Mucosa of descending colon (tissue), 3 donors: ENCODE measurements at places on chromosomes 16 and 17.

- DNase-seq, result peak; percentile 83
These were observed 527 bp downstream of the TRAF4 start for GRCh38 chr17:28744104-28744971.

GRCh38 chr17:9028202-9028987 is 7.1 kb downstream of the NTN1 start:
- no peak for DNase-seq

GRCh38 chr17:12022310-12022709 is 1.6 kb downstream of the MAP2K4 start:
- DNase-seq, result no peak

DNA sequence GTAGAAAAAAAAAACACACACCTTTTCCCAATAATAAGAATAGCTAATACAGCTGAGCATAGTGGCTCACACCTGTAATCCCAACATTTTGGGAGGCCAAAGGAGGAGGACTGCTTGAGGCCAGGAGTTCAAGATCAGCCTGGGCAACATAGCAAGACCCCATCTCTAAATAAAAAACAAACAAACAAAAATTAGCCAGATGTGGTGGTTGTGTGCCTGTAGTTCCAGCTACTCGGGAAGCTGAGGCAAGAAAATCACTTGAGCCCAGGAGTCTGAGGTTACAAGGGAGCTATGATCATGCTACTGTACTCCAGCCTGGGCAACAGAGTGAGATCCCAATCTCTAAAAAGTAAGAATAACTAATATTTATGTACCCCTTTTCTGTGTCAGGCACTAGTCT is 42.8 kb upstream of the GFOD2 start:
- DNase-seq, result no peak

- DNase-seq, result peak; percentile 31
These were observed 47.7 kb downstream of the CFDP1 start for GRCh38 chr16:75385507-75386152.

DNA sequence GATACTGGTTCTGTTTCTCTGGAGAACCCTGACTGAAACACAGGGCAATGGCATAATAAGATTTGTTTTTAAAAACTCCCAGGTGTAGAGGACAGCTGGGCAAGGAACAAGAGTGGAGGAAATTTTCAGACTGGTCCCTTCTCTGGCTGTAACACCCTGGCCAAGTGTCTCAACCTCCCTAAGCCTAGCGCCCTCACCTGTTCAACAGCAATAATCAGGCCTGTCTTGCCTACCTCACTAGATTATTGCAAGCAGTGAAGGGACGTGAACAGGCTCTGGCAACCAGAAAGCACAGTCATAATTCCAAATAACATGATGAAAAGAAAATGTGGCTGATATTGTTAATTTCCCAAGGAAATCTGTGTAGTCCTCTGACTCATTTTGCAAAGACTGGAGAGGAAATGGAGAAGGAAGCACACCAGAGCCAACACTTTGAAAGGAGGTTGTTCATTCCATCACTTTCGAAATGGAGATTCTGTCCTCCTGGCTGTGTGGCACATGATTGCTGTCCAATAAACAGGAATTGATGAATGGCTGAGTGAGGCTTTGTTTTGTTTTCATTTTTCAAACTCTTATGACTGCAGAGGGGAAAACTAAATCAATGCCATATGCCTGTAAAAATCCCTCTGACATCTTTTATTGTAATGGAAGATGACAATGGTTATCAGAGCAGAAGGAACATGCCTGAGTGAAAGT is 87.5 kb upstream of the HLF start:
- DNase-seq, result no peak

DNA sequence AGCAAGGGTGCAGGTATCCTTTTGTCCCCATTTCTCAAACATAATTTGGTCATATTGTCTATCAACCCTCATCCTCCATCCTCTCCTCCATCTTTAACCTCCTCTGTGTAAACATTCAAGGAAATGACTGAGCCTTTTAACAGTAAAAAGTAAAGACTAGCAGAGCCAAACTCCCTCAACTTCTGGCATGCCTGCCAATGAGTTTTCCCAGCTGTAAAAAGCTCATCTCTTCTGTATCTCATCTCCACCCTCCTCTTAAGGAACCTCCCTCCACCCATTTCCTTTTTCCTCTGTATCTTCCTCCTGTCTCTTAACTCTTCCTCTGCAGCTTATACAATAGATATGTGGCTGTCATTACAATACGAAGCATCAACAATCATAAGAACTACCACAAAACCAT is 76.9 kb upstream of the PSMD7 start:
- DNase-seq, result no peak

DNA sequence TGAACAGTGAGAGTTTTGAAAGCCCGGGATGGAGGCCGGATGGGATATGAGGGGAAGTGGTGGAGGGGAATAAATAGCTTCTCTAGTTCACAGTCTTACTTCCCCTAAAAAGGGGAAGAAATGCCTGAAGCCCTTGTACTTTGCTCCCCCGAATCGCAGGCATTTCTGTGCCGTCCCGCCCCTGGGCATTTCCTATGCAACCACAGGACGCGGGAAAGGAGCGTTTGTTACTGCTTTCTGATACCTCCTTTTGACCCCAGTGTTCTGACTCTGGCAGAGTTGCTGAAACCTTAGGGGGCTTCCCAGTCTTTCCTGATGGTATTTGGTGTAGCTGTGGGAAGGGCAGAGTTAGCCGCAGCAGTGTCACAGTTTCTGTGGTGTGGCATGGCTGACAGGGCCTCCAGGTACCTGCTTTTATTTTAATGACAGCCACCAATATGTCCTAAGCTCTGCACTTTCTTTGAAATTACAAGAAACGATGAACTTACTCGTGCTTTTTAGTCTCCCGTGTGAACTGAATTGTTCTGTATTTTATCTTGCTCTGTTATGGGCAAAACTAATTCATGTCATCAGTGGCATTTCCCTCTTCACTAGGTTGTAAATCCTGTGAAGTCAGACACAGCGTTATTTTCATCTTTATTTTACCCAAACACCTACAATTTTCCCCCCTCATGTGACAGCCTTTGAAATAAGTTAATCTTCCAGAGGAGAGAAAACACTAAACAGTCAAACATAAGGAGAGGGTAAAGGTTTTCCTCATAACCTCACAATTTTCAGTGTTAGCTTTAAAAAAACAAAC is 27.1 kb downstream of the USP10 start:
- peak; percentile 51 for DNase-seq

GRCh38 chr17:61720016-61720795 is 129.2 kb upstream of the NACA2 start:
- DNase-seq, result no peak

DNA sequence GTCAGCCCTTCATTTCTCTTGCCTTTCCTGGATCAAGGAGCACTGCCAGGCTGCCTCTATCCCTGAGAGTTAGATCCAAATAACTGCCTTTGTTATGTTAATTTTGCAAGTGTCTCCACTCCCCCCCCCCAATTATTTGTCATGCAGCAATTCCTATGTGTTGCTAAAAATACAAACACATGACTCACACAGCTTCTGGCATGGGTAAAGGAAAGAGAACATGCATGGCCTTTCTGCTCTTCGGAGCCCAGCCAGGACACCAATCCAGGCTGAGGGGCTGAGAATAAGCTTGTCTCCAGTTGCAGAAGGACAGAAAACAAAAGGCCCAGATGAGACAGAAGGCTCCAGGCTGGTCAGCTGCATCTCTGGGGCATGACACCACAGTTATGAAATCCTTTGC is 148.0 kb upstream of the TNRC6C start:
- DNase-seq, result no peak

DNA sequence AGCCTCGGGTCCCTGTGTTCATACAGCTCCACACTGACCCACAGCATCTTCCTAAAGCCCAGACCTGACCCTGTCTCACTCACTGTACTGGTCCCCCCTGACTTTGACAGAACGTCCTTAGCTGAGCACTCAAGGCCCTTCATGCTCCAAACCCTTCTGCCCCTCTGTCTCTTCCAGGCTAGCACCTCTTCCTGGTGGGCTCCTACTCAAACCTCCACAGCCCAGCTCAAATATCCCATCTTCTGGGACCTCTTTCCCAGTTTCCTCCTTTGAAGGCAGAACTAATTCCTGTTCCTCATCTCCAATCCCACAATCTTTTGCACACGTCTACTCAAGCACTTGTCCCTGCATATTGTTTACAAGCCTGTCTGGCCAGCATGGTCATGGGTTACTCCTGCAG is 8.8 kb downstream of the GRIN2C start:
- DNase-seq, result no peak

- DNase-seq, result no peak
These were observed 352.3 kb downstream of the UTP18 start for GRCh38 chr17:51612692-51613091.

DNA sequence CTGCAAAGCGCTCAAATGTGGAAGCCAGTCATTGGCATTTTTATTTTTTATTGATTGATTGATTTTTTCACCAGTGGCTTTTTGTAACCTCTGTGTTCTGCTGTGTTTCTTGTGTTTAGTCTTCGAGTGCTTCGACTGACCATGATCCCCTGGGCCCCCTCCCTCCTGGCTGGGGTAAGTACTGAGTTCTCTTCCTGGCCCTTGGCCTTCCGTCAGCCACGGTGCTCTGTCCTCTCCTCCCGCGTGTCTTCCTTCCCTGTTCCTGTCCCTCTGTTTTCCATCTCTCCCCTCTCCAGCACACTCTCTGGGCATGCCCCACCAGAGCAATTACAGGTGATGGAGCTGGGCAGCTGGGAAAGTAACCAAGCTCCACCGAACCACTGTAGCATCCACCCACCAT is 25.8 kb upstream of the CLEC18A start:
- no peak for DNase-seq

- no peak for DNase-seq
These were observed 71.2 kb downstream of the KLHDC4 start for GRCh38 chr16:87694441-87695125.

- DNase-seq, result no peak
These were observed 13.8 kb downstream of the SMIM5 start for GRCh38 chr17:75647061-75647460.

GRCh38 chr17:50620858-50621257 is 13.8 kb upstream of the ABCC3 start:
- no peak for DNase-seq
